ENCODE measurements at places on chromosomes 11 and 22.

GRCh38 chr11:130601141-130601540 is 152.7 kb downstream of the ADAMTS15 start:
- DNase-seq: no peak

- no peak for DNase-seq
Observed at GRCh38 chr22:26406118-26406517, 22.9 kb upstream of the ASPHD2 start.

GRCh38 chr11:17173332-17173731 is 34.5 kb downstream of the PIK3C2A start:
- no peak for DNase-seq

DNA sequence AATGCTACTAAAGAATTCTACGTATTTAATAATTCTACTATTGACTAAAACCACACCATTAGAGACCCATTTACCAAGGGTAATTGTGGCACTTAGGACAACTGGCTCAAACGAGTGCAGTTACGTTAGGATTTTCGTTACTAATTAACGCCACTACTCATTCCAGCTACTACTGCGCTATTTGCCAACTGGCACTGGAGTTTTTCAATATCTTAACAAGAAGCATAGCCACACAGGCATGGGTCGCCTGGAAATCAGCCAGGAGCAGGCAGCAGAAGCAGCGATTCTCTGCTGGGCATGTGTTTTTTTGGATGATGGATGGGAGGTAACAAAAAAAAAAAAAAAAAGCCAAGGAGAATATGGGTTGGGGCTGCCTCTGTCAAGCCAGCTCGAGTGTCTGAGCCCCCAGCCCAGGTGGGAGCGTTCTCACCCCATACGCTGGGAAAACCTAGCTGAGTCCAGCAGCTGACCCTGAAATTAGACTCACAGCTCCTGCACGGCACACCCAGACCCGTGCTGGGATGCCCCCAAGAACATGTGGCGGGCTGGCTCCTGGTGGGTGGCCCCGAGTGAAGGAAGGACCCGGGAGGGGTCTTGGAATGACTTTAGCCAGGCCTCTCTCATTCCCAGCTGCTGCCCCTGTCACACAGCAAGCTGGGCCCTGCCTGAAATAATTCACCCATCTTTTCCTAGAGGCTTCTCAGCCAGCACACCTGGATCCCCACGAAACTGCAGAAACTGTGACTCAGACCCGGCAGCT is 214.0 kb downstream of the BRD1 start:
- no peak for DNase-seq

GRCh38 chr11:44229624-44230023 is 80.3 kb downstream of the ALX4 start:
- no peak for DNase-seq

DNA sequence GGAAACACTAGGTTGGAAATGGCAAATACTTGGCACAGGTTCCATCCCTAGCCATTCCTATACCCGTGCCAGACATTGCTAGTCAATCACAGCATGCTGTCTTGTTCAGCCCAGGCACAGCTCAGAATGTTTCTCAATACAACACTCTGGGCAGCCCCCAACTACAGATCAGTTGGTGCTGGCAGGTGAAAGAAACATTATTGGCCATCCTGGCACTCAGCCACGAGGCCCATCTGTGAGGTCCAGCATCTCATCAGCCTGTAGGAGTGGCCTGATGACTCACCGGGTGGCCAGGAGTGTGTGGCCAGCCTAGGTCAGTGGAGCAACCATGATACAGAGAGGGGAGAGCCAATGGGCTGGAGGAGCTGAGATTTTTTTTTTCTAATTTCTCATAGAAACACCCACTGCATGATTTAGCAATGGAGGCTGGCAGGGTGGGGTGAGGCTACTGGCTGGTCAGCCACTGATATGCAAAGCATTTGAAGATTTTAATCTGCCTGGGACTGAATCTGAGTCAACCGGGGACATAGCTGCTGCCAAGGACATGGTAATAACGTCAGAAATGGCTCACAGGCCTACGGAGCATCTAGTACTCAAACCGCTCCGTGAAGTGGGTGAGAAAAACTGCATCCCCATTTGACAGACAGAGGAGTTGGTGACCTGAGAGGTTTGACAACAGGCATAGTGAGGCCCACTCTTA is 5.4 kb downstream of the MYO18B start:
- peak; percentile 85 for DNase-seq

- DNase-seq: no peak
Observed at GRCh38 chr11:61609000-61609979, 28.4 kb upstream of the SYT7 start.
